Activated T-cell treated with anti-CD3 and anti-CD28 coated beads for 48 hours (primary cell): ENCODE measurements at places on chromosomes 6 and 20.

DNA sequence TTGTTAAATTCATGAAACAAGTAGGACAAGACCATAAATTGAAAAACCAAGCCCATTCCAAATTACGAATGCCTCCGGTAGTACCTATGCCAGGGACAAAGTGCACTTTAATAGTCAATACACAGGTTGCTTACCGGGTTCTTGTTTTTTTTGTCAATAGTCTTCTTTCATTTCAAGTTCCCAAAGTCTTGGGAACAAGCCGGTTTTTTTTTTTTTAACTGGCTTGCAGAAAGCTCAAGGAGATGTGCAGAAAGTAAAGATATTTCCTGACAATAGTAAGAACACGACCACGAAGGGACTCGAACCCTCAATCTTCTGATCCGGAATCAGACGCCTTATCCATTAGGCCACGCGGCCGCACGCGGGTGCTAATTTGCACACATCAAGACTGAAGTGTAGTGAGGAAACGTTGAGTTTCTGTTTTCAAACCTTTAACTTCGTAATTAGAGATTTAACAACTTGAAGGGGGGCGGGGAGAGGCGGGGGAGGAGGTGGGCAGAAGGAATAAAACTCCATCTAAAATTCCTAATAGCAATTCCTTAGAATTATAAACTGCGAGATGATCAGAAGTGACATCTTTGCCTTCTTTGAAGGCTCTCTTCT is 181.0 kb downstream of the TRIM27 start:
- peak; percentile 47 for DNase-seq

- no peak for DNase-seq
Observed at GRCh38 chr6:164415832-164416563, 893.4 kb downstream of the C6orf118 start.

GRCh38 chr6:167302074-167302473 is 11.0 kb downstream of the UNC93A start:
- no peak for DNase-seq

GRCh38 chr6:36147294-36147693 is 17.0 kb downstream of the MAPK13 start:
- no peak for DNase-seq

GRCh38 chr6:164007881-164008280 is 593.4 kb downstream of the QKI start:
- no peak for DNase-seq

DNA sequence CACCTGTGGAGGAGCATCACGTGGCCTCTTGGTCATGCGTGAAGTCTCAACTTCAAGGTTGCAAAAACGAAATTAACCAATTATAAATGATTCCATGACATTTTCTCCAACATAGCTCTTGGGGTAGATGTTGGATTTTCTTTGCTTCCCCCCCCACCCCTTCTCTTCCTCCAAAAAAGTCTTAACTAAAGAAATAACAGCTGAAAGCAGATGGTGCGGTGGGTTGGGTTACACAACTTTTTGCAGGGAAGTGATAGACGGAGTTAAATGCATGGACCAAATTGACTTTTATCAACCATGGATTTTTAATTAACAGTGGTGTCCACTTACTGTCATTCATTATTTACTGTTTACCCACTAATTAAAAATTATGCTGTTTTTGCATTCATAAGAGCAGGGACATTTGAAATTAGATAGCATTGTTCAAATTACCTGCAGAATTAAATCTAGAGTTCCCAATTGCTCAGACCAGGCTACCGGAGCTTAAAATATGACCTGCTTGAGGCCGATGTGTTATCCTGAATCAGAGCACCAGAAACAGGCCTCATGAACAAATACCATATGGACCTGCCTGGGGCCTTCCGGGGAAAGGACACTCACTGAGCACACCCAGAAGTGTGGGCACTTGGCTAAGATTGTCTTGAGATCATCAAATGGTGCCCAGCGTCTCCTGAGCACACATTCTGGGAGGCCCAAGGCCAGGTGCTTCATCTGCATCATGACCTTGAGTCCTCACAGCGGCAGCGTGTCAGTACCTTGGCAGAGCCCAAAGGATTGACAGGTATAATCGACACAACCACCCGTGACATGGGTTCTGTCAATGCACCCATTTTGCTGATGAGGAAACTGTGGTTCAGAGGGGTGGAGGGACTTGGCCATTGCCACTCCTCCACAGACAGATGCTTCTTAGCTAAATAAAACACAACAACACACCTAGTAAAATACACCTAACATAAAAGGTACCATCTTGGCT is 41.5 kb downstream of the APCDD1L start:
- no peak for DNase-seq
